ENCODE measurements at places on chromosomes 1 and 21. TPM values are rescaled to one million over a fixed set of nuclear protein-coding genes. Genes with fewer than 3 reads are reported as not detected.

DNA sequence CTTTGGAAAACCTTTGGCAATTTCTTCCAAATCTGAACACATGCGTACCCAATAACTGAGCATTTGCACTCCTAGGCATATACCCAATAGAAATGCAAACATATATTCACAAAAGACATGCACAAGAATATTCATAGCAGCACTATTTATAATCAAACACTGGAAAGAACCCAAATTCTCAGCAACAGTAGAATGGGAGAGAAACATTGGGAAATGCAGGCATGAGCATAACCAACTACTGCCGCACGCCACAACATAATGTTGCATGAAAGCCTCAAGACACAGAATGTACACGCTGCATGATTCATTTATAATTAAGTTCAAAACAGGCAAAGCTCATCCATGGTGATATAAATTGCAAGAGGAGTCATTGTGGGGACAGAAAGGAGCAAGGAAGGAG, 69.5 kb upstream of the FBXO28 start:
- DNase-seq, result no peak

- DNase-seq, result no peak
Measured at GRCh38 chr1:108017698-108018097, 52.7 kb upstream of the VAV3 start.

- DNase-seq, result no peak
Measured at GRCh38 chr1:17120962-17121837, 1.9 kb upstream of the PADI2 start.

GRCh38 chr1:214426426-214426812, 125.0 kb downstream of the PTPN14 start:
- DNase-seq, result no peak

Gene SH2D5
- polyA plus RNA-seq, result 0.22 TPM
